ENCODE measurements at places on chromosomes 1 and 21.

DNA sequence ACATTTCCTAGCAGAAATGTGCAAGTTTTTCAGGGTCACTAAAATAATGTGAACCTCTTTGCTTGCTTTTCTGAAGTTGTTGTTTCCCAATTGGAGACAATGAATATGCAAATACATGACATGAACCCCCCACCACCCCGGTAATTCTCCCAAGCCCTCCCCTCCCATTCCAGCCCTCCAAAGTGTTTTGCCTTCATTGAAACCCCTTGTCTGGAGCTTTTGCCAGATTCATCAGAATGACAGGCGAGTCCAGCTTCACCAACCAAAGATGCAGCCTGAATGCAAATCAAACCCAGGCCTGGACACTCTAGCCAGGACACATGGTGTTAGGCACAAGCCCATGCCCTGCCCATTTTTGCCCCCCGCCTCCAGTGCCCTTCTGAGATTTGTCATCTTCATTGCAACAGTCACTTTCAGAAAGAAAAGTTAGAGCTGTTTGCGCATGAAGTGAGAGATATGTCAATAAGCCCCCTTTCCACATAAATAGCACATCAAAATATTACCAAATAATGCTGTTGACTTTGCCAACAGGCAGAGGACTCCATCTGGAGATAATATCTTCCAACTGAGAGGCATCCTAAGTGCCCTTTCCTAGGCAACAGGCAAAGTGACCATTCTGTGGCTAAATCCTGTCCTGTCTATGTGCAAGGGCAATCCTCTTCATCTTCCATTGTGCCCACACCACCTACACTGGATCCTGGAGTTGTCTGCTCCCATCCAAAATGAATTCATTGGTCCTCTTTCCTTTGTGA, 145.6 kb upstream of the NFIA start:
- H3K4me3 ChIP-seq = no peak overlapping the region
- no peaks in the 10 kb centered on the region for H3K27me3 ChIP-seq
- H3K4me1 ChIP-seq = 0 out of 2 replicates have a peak, but pooled peaks cover 6% of the 10 kb centered on the region

GRCh38 chr1:244945109-244945671, 80.8 kb upstream of the HNRNPU start:
- DNase-seq = no peak
- H3K27me3 ChIP-seq = no peaks in the 10 kb centered on the region
- no peaks in the 10 kb centered on the region for H3K4me1 ChIP-seq
- no peaks in the 10 kb centered on the region for H3K36me3 ChIP-seq
- H3K27ac ChIP-seq = no peak overlapping the region
- H3K4me3 ChIP-seq = no peak overlapping the region

GRCh38 chr1:205452364-205452763, 3.5 kb downstream of the BLACAT1 start:
- H3K27ac ChIP-seq = no peak overlapping the region
- H3K27me3 ChIP-seq = peaks cover 38% of the 10 kb centered on the region
- no peak overlapping the region for H3K4me3 ChIP-seq
- H3K36me3 ChIP-seq = no peaks in the 10 kb centered on the region

DNA sequence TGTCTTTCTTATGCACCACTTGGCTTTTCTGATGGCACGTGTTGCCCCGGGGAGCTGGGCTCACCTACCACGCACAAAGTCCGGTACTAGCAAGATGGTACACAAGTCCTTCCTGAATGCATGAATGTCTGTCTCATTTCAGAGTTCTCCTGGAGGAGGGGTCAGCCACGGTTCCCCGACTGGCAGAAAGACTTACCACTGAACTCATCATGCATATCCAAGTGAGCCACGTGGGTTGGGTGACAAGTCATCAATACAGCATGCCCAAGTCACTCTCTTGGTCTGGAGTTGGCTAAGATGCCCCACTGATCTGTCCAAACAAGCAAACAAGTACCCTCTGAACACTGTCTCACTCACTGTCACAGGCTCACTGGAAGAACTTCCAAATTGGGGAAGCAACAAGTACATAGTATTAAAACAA, 28.6 kb upstream of the MX1 start:
- no peak overlapping the region for H3K4me3 ChIP-seq
- DNase-seq = no peak
- no peak overlapping the region for H3K27ac ChIP-seq

DNA sequence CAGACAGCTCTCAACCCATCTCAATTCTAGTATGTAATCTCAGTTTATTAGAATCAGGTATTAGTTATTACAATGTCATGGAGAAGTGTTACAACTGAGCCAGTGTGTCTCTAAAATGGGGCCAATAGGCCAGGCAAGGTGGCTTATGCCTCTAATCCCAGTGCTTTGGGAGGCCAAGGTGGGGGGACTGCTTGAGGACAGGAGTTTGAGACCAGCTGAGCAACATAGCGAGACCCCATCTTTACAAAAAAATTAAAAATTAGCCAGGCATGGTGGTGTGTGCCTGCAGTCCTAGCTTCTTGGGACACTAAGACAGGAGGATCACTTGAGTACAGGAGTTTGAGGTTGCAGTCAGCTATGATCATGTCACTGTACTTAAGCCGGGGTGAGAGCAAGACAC, 104.9 kb downstream of the BCAR3 start:
- no peaks in the 10 kb centered on the region for H3K27me3 ChIP-seq
- no peaks in the 10 kb centered on the region for H3K4me1 ChIP-seq
- no peak overlapping the region for H3K27ac ChIP-seq
- H3K36me3 ChIP-seq = peaks cover 42% of the 10 kb centered on the region

DNA sequence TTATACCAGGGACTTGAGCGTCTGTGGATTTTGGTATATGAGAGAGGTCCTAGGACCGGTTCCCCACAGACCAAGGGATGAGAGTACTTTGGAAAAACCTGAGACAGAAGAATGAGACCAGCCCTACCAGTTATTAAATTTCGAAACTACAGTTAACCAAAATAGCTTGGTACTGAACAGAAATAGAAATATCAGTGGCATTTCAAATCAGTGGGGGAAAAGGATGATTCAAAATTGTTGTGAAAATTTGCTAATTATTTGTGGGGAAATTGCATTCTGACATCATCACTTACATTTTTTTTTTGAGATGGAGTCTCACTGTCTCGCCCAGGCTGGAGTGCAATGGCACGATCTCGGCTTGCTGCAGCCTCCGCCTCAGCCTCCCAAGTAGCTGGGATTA, 8.2 kb downstream of the EXOC8 start:
- H3K27ac ChIP-seq = no peak overlapping the region
- H3K27me3 ChIP-seq = no peaks in the 10 kb centered on the region
- peaks cover 5% of the 10 kb centered on the region for H3K36me3 ChIP-seq
- no peak overlapping the region for H3K4me3 ChIP-seq
- peaks cover 4% of the 10 kb centered on the region for H3K4me1 ChIP-seq

- H3K27me3 ChIP-seq = no peaks in the 10 kb centered on the region
- H3K36me3 ChIP-seq = no peaks in the 10 kb centered on the region
- H3K4me3 ChIP-seq = no peak overlapping the region
- no peak overlapping the region for H3K27ac ChIP-seq
- H3K4me1 ChIP-seq = no peaks in the 10 kb centered on the region
- no peak for DNase-seq
Observed at GRCh38 chr1:169491845-169492281, 6.1 kb upstream of the SLC19A2 start.

GRCh38 chr21:32020564-32020963, 147.7 kb downstream of the HUNK start:
- no peaks in the 10 kb centered on the region for H3K36me3 ChIP-seq
- no peak overlapping the region for H3K4me3 ChIP-seq
- peak; percentile 73 for DNase-seq
- H3K27me3 ChIP-seq = no peaks in the 10 kb centered on the region

DNA sequence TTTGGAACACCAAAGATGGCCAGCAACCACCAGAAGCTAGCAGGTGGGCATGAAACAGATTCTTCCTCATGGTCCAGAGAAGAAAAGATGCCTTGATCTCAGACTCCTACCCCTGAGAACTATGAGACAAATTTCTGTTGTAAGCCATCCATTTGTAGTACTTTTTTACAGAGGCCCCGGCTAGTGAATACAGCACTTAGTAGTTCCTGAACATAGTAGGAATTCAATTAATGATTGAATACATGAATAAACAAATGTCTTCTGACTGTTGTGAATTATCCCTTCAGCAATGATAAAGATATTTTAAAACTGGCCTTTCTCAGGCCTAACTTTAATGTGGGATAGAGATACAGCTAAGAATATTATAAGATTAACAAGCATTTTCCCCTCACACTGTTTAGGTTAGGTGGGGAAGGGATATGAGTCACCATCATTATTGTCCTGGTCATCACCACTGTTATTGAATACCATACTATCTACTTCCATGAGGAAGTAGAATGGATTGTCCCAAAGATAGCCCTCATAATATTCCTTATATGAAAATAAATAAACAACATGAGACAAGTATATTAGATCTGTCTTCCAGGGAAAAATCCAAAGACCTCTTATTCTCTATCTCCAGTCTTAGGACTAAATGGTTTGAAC, 51.4 kb downstream of the ADCY10 start:
- H3K4me1 ChIP-seq = no peaks in the 10 kb centered on the region
- no peaks in the 10 kb centered on the region for H3K27me3 ChIP-seq

GRCh38 chr1:54627196-54627595, 3.9 kb upstream of the FAM151A start:
- no peaks in the 10 kb centered on the region for H3K36me3 ChIP-seq
- DNase-seq = no peak
- no peaks in the 10 kb centered on the region for H3K27me3 ChIP-seq
- no peaks in the 10 kb centered on the region for H3K4me1 ChIP-seq
- no peak overlapping the region for H3K27ac ChIP-seq
- H3K4me3 ChIP-seq = no peak overlapping the region

DNA sequence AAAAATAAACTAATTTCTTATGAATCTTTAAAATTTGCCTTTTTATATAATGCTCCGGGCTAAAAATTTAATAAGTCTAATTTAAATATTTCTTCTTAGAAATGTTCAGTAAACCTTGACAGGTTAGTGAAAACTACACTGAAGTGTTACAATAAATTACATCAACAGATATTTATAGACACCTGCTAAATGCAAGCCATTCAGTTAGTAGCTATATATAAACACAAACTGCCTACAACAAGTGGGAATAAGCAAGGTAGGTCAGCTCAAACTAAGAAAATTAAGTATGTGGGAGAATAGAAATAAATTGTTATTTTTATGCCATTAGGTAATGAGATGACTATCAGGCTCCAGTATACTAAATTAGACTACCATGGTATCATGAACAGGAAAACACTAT, 215.6 kb downstream of the DENND1B start:
- H3K27me3 ChIP-seq = no peaks in the 10 kb centered on the region
- H3K36me3 ChIP-seq = no peaks in the 10 kb centered on the region
- no peak overlapping the region for H3K27ac ChIP-seq
- DNase-seq = no peak
- no peaks in the 10 kb centered on the region for H3K4me1 ChIP-seq
- H3K4me3 ChIP-seq = no peak overlapping the region

DNA sequence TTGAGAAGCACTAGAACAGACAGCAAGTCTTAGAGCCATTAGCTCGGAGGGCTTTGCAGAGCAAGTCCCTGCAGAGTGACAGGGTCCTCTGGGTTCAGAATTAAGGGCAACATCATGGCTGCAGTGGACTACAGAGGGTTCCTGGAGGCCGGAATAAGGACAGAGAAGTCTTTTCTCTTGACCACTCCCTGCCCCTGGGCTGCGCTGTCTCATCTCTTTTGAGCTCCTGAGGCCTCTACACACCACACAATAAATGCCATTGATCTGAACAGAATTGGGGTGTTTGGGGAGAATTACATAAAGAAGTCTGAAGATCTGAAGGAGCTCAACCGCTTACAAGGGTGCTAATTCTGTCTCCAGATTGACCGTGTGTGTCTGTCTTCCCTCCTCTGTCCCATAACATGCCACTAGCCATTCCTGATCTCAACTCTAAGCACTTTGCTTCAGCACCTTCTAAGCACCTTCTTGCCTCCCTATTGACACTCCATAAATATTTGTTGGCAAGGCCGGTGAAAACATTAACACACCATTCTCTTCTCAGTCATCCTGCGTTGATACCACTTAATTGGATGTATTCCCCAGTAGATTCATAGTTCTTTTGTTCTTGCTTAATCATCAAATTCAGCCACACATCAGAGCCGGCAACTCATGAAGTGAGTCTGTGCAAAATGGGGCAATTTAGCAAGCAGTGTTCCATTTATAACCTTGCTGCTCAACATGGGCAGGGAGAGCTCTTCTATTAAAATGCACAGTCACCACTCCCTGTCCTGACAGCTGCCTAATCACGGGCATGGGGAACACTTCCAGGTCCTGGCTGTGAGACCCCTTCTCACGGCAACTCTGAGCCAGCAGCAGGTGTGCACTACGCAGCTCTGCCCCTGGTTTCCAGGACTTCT, 49.7 kb downstream of the NMNAT2 start:
- H3K36me3 ChIP-seq = no peaks in the 10 kb centered on the region
- no peak for DNase-seq
- no peak overlapping the region for H3K27ac ChIP-seq
- no peaks in the 10 kb centered on the region for H3K4me1 ChIP-seq

DNA sequence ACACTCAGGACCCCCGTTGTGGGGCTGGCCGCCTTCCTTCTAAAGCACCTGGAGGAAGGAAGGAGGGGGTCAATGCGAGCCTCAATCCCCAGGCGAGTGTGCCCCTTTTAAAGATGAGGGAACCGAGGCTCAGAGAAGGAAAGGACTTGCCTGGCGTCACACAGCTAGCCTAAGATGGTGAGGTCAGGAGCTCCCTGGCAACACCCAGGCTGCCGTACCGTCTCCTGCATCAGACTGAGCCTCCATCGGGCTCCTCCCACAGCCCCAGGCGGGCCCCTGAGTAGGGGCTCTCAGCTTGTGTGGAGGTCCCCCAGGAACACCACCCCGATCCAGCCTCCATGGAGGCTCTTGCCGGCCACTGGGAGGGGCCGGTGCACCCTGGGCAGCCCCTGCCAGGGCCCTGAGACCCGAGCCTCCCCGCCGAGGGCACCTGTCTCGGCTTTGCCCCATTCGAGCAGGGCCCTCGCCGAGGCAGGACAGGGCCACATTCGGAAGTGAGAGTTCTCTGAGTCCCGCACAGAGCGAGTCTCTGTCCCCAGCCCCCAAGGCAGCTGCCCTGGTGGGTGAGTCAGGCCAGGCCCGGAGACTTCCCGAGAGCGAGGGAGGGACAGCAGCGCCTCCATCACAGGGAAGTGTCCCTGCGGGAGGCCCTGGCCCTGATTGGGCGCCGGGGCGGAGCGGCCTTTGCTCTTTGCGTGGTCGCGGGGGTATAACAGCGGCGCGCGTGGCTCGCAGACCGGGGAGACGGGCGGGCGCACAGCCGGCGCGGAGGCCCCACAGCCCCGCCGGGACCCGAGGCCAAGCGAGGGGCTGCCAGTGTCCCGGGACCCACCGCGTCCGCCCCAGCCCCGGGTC, at the start of gene AIRE:
Gene AIRE (plus strand): TSS at position 739 of the 855 bp plus-strand sequence. CDS start 131 bp downstream, outside the sequence.
- H3K27ac ChIP-seq = no peak within 1 kb of the TSS
- H3K27me3 ChIP-seq = no peaks in the 10 kb centered on the region
- peaks cover 10% of the 10 kb centered on the region for H3K4me1 ChIP-seq
- H3K4me3 ChIP-seq = no peak within 1 kb of the TSS
- DNase-seq = no peak
- no peaks in the 10 kb centered on the region for H3K36me3 ChIP-seq

GRCh38 chr1:11802973-11803885, 2.5 kb downstream of the MTHFR start:
- peak; percentile 92 for DNase-seq
- H3K4me1 ChIP-seq = peaks cover 22% of the 10 kb centered on the region
- H3K27me3 ChIP-seq = no peaks in the 10 kb centered on the region
- H3K4me3 ChIP-seq = no peak overlapping the region

GRCh38 chr1:205917466-205918238, 25.6 kb downstream of the SLC26A9 start:
- no peaks in the 10 kb centered on the region for H3K36me3 ChIP-seq
- no peak overlapping the region for H3K4me3 ChIP-seq
- H3K27ac ChIP-seq = no peak overlapping the region
- no peaks in the 10 kb centered on the region for H3K27me3 ChIP-seq

Data from SJCRH30 (cell line).